GM12864 (cell line): ENCODE measurements at places on chromosomes 1 and 21.

GRCh38 chr1:244180256-244180655, 129.2 kb downstream of the ZBTB18 start:
- no peak for DNase-seq

DNA sequence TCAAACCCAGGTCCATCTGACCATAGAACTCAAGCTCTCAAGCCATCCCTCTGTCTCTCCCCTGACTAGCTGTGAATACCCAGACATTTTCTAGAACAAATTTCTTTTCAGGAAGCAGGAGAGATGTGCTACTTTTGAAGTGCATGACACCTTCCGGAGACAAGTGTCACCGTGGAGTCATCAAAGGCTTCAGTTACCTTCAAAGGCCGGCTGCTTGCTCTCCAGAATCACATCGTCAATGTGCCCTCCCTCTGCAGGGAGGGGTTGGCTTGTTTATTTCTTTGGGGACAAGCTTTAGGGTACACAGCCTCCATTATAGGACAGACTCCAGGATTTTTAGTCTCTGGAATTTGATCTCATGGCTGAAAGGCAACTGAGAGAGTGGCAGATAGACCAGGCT, 37.7 kb upstream of the IGSF21 start:
- no peak for DNase-seq

GRCh38 chr1:214418391-214418790, 133.0 kb downstream of the PTPN14 start:
- no peak for DNase-seq

DNA sequence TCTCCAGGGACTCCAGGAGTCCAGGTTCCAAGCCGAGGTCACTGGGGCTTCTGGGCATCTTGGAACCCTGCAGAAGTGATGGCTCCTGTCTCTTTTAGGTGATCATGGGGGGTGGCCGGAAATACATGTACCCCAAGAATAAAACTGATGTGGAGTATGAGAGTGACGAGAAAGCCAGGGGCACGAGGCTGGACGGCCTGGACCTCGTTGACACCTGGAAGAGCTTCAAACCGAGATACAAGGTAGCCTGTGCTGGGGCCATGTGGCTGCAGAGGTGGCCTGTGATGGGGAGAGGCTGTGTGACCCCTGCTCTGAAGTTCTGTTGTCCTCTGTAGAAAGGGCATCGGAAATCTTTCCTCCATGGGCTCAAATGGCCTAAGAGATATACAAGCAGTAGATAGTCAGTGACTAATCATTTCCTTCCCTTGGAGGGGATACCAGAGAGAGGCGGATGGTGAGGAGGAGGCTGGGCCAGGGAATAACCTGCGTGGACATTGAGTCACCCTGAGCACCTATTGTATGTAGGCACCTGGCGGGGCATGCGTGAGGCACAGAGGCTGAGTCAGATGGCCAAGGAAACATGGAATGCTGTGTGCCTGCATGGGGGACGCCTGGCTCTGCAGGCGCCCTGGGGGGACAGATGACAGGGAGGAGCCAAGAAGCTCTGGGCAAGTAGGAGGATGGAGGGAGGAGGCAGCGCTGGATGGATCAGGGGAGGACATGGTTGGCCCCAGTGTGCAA, 59.0 kb downstream of the ALPL start:
- DNase-seq, result no peak

GRCh38 chr1:19628879-19629278, 15.2 kb upstream of the NBL1 start:
- no peak for DNase-seq

- no peak for DNase-seq
These were observed 346.8 kb downstream of the BRINP2 start for GRCh38 chr1:177517546-177517945.

- DNase-seq, result no peak
These were observed 19.4 kb downstream of the RHBG start for GRCh38 chr1:156388174-156389137.

DNA sequence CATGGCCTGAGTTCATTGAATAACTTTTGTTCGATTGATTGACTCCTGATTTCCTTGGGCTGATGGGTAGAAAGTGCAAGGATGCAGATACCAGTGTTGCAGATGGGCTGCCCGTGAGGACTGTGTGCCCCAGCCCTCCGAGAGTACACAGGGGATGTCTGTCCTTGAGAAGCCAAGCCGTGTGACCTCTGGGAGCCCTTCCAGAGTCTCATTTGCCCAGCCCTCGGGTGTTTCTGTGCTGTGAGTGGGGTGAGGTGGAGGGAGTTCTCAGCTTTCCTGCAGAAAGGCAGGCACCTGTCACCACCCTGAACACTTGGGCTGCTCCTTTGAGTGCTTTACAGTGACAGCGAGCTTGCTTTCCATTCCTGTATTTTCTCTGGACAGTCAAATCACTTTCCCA, 96.4 kb upstream of the CACNA1E start:
- no peak for DNase-seq

DNA sequence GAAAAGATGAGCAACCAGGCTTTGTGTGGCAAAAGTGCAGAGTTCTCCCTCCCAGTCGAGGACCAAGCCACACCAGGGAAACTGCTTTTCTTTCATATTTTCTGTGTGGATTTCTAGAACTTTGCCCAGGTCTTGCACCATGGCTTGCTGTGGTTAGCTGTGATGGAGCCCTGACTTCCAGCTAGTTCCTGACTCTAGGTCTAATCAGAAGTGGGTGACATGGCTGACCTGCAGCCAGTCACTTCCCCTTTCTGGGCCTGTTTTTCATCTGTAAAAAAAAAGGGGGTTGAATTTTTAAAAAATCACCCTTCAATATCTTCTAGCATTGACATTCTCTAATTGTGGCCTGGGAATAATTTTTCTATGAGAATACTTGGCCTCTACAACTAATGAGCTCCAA, 491.2 kb upstream of the USP24 start:
- no peak for DNase-seq

DNA sequence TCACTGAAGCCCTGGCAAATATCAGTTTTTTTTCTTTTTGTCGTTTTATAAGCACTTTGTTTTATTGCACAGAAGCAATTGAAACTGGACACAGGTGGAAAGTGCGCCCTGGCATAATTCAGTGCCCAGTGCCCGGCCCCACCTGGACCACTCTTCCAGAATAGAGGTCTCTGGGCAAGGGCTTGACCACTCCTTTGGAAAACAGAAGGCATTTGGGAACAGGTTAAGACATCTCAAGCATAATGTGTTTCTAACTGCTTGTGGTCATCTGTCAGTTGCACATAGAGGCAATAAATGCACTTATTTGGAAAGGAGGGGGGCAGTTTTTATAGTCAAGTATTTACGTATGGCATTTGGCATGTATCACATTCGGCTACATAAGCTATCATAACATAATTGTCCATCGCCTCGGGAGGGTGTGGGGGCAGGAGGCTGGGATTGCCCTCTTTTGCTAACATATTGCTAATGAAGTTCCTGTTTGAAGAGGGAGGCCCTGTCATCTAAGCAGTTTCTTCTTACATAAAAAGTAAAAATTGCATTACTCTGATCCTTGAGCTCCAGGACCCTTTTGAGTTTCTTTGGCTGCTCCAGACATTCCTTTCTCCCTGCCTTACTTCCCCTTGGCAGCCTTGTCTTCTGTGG, 14.7 kb upstream of the CD2 start:
- DNase-seq, result no peak

DNA sequence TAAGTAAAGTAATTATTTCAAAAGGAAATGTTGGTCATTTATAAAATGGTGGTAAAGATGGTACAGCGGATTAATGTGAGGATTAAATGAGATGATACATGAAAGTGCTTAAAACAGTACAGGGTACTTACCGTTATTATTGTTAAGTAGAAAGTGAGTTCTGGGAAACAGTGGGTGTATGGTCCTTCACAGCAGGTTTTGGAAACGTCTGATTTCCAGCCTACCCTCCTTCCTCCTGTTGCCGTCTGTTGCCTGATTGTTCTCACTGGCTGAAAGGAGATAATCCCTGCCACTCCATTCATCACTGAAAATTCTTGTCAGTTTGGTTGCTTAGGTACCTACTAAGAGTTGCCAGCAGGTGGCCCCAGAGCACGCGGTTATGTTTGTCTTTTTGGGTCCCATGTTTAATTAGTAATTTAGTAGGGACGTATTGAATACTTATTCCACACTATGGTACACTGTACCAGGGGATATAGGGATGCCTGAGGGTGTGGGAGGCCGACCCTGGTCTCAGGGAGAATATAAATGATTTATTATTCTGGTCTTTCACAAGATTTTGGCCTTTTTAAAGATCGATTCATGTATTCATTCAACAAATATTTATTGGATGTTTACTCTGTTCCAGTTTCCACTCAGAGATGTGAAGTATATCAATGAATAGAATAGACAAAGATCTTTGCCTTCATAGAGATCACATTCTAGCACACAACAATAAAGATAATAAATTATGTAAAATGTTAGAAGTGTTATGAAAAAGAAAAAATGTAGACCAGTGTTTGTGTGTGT, 30.8 kb upstream of the RPTN start:
- DNase-seq, result peak; percentile 22

DNA sequence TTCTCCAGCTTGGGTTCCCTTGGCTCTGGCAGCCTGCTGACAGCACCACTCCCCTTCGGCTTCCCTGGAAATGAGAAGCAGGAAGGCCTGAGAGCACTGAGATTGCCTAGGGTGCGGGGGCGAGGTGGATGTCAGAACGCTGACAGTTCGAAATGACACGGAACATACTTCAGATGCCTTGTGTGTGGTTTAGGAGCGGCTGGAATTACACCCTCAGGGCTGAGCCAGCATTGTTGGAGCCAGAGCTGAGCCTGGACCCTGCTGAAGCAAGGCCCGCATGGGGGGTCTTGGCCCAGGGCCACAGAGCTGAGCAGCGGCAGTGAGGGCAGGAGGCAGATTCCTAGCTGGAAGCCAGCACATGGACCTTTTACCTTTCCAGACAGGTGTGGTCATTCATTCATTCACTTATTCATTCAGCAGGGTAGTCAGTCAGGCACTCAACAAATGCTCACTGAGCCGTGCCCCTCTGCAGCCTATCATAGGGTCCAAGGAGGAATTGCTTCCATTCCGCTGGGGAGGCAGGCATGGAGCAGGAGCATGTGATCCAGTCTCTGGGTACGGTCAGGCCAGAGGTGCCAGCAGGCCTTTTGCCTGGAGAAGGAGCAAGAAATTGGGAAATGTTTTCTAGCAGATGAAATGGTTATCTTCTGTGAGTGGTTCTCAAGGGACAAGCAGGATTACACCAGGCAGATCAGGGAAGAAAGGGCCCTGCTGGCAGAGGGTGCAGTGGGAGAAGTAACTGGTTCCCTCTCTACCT, 6.6 kb upstream of the FOXE3 start:
- DNase-seq, result no peak

GRCh38 chr1:109546311-109547109, 1.9 kb upstream of the GNAI3 start:
- DNase-seq, result peak; percentile 78

- no peak for DNase-seq
These were observed 6.3 kb upstream of the EXO1 start for GRCh38 chr1:241841691-241842090.

- DNase-seq, result no peak
These were observed 216.6 kb upstream of the PLXNA2 start for GRCh38 chr1:208460823-208461222.

DNA sequence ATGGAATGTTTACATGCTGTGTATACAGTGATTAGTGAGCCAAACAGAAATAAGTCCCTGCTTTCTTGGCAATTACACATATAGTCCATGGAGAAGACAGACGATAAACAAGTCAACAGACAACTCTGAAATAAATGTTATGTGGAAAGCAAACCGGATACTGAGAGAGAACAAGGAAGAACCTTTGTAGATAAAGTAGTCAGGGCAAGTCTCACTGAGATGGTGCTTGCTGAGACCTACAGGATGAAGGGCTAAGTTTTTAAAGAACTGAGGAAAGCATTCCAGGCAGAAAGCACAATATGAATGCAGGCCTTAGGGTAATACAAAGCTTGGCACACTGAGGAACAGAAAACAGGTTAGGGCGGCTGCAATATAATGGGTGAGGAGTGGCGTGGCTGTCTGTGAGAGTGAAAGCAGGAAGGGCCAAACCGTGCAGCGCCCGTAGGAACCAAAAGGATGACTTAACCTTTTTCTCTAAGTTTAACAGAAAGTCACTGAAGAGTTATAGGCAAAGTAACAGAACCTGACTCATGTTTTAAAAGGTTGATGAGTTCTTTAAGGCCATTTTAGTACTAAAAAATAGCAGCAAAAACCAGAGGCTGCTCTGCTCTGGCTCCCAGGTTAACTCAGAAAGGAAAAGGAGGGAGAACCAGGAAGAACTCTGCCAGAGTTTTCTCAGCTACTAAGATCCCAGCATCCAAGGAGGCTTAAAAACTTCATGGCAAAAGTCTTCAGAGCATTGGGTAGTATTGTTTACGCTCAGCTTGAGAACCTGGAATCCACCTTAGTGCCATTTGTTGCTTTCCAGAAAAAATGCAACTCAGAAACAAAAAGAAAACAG, 8.7 kb upstream of the TTF2 start:
- DNase-seq, result peak; percentile 55
